Frontal cortex (tissue), 4 donors: ENCODE measurements at places on chromosomes 13 and 19.
A peak's percentile ranks its signal among the peaks of the same experiment; 100 is the strongest.

DNA sequence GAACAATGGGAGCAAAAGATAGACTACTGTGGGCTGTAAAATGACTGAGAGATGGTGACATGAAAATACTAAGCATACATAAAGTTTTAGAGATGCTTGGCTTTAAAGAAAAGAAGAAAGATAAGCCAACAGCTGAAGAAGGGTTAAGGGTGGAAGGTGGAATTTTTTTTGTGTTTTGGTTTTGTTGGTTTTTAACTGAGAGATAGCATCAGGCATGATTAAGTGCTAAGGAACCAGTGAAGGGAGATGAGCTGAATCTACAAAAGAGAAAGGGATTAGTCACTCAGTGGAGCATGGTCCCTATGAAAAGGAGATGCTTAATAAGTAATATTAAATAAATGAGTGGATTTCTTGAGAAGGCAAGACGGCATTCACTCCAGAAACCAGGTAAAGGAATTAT, 12.5 kb upstream of the TBC1D4 start:
- no peak for DNase-seq

- no peak for DNase-seq
Observed at GRCh38 chr19:56142087-56142787, 1.1 kb downstream of the ZNF444 start.

- DNase-seq = no peak
Observed at GRCh38 chr19:31392464-31392863, 43.2 kb upstream of the TSHZ3 start.

DNA sequence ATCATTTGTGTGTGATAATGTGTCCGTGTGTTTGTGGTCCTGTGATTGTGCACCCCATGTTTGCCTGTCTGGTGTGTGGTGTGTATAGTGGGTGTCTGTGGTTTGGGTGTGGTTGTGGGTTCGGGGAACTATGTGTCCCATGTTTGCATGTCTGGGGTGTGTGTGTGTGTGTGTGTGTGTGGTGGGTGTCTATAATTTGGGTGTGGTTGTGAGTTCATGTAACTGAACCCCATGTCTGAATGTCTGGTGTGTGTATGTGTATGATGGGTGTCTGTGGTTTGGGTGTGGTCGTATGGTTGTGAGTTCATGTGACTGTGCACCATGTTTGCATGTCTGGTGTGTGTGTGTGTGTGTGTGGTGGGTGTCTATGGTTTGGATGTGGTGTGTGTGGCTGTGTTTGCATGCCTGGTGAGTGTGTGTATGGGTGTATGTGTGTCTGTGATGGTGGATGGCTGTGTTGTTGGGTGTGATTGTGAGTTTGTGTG, 11.1 kb upstream of the NFIX start:
- no peak for DNase-seq

DNA sequence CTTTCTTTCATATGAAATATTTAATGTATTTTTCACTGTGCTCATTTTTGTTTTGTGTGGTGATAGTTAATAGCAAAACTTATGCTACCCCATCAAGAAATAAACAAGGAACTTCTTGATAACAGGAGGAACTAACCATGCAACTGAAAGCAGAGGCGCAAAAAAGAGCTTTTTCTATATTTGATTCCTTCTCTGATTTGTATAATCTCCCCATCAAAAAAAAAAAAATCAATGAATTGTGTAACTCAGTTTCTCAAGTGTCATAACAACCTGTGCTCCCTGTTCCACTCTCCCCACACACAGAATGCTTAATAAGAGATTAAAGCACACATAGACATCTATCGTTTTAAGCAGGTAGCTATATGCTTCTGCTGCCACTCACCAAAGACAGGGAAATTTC, 67.3 kb upstream of the MED4 start:
- no peak for DNase-seq

DNA sequence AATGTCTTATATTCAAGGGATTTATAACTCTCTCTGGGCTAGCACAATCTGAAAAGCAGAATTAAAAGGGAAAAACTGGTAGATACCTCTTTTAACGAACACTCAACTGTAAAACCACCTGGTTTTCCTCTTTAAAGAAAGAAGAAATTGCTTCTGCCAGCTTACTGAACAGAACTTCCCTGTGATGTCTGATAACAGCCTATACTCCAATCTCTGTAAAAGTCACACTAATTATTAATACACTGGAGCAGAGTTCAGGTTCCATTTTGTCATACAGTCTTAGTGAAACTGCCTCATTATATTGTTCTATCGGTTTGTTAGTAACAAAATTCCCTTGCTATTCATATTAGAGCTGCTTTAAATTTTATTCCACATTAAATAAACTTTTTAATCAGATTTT, 251.0 kb upstream of the STARD13 start:
- no peak for DNase-seq

DNA sequence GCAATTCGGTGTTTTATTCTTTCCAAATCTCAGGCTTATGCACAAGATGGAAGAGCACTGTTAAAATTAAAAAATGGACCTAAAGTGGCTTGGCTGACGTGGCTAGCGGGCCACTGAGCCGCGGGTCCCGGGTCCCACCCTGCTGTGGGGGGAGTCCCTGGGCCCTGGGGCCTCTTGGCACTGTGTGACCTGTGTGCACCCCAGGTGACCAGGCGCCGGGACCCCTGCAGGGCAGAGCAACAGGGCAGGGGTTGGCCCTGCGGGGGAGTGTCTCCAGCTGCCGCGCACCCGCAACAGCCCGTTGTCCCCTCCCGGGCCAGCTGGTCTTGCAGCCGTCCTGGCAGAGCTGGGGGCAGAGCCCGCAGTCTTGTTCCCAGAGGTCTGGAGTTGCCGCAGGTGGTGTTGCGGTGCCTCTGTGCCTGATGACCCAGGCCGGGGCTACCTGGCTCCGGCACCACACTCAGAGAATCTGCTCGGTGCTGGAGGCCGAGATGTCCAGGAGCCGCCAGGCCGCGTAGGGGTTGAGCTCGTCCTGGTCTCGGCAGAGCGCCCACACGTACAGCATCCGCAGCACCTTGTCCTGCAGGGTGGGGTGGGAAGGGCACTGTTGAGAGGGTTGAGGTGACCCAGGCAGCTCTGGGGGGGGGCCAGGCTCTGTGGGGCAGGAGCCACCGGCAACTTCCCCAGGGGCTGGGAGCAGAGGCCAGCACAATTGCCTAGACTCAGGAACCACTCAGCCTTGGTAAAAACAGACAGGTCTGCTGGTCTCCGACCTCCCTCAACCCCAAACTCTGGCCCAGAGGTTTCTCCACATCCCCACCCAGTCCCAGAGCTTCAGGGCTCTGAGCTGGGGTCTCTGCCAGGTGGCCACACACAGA, 1.0 kb upstream of the CTXN1 start:
- no peak for DNase-seq

DNA sequence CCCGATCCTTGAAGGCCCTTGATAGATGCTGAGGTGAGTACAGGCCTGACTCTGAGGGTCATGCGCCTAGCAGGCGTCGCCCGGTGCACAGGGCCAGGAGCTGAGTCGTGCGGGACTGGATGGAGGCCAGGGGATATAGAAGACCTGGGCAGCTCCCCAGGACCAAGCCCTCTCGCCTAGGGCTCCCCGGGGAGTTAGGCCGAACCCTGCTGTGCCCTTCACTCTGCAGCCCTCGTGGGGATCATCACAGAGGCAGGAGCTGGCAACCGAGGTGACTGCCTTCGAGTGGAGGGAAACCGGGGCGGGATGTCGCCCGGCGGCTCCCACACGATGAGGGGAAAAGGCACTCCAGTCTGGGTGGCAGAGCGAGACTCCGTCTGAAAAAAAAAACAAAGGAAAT, 11.7 kb downstream of the CSNK1G2 start:
- no peak for DNase-seq

- no peak for DNase-seq
Observed at GRCh38 chr13:49898792-49899191, 37.3 kb downstream of the SPRYD7 start.

- DNase-seq = no peak
Observed at GRCh38 chr19:28169168-28169887, 1043.6 kb downstream of the UQCRFS1 start.

DNA sequence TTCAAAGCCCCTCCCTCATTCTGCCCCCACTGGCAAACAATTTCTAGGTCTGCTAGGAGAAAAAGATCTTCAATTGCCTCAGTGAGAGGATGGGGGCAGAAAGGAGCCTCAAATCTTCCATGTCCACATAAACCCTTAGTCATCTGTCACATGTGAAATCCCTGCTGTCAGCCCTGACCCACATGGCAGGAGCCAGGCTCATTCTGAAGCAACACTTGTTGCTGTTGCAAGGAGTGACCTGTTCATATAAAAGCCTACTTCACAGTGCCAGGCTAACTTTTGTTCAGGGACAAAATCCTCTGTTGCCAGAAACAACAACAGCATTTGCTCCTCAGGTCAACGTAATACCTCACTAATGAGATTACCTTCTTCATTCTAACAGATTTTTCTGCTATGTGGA, 70.5 kb downstream of the IRS2 start:
- no peak for DNase-seq

GRCh38 chr13:91399189-91400062, 1.0 kb downstream of the GPC5 start:
- DNase-seq = no peak

GRCh38 chr13:31797154-31797775, 57.9 kb downstream of the RXFP2 start:
- DNase-seq = peak; percentile 31
